ENCODE measurements at places on chromosomes 13 and 19. TPM values are rescaled to one million over a fixed set of nuclear protein-coding genes. Genes with fewer than 3 reads are reported as not detected.

DNA sequence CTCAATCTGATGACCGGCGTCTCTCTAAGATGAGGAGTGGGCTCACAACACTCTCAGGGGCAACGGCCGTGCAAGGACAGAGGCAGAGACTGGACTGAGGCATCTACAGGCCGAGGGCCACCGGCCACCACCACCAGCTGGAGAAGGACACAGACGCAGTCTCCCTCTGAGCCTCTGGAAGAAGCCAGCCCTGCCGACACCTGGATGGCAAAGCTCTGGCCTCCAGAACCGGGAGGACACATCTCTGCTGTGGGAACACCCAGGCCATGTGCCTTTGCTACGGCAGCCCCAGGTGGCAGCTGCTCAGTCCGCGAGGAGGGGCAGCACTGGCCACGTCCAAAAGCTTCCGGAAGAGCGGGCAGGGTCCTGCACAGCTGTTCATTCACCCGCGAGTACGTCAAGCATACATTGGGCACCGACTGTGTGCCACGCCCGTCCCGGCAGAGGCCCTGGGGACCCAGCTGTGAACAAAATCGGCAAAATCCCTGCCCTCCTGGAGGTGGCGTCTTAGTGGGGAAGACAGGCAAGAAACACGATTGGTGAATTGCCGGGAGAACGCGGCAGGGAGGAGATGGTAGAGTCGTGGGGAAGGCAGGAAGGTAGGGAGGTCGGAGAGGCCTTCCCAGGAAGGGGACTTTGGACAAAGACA lies 17.1 kb downstream of the C2CD4C start:
- DNase-seq, result no peak

DNA sequence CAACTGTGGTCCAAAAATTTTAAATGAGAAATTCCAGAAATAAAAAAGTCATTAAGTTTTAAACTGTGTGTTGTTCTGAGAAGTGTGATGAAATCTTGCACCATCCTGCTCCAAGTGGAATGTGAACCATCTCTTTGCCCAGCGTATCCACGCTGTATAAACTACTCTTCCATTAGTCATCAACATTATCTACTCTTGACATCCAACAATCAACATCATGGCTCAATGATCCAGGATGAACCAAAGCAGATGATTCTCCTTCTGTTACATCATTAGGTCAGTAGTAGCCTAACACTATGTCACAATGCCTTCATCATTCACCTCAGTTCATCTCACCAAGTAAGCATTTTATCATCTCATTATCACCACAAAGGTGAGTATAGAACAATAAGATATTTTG lies 55.3 kb downstream of the SUCLA2 start:
- DNase-seq, result no peak

DNA sequence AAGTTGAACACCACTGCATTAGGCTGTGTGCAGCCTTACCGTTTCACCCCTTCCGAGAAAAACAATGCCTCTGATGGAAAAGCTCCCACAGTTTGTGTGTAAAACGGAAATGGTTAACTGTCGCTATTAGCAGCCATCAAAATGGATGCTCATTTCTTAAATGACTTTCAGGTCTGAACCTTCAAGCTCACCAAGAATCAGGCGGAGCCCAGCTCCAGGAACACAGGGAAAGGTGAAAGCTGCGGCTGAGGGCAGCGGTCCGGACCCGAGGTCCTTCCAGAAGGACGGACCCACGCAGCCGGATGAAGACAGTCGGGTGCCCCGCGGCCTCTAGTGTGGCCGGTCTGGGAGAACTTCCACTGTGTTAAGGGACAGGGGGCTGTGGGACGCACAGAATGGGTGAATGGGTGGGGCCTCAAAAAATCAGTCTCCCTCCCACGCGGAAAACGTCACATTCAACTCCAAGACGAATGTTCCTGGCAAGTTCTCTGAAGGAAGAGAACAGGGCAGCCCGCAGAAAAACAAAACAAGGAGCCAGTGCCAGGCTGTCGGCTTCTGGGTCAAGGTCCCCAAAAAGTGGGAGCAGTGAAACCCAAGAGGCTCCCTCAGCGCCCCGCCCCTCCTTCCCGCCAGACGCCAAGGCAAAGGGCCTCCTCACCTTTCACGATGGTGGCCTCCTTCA lies 4.9 kb downstream of the IRS2 start:
- DNase-seq, result peak; percentile 71

GRCh38 chr19:34274284-34274826 lies 20.0 kb downstream of the GARRE1 start:
- peak; percentile 41 for DNase-seq

DNA sequence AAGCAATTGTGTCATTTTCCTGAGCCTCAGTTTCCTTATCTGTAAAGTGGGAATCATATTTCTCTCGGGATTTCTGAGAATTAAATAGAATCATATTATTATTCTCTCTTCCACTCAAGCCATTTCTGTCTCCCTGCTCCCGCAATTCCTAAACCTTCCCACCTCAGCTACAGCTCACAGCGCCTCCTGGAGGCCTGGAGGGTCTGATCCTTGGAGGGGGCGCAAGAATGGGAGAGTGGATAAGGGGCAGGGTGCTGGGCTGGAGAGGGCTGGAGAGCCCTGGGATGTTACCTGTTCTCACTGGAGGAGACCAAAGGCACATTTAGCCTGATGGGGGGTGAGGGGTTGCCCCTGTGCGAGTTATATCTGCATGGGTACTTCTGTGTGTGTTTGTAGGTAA lies 31.1 kb upstream of the CYP2S1 start:
- peak; percentile 25 for DNase-seq

LILRA5 gene
- total RNA-seq, result not detected

DNA sequence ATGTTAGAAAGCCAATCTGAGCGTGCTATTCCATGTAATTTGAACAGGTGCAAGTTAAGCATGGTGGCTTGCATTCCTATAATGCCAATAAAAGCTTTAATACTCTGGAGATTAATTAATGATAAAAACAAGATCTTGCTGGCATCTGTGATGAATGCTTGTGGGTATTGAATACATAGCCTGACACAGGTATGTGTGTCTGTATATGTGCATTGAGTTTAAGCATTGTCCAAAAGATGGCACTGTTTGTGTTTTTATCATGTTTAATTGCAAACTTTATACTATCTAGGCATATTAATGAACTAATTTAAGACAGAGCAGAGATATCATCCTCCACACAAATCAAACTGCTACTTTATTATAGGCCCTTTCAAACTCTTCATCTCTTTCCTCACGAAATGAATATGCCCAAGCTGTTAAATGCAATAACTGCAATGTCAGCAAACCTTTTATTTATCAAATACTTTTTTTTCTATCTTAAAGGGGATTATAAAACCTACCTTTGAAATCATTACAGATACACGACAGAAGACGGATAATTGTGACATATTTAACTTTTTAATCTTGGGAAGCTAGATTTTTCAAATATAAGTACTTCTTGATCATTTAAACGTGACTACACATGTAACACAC lies 86.5 kb downstream of the TNFSF11 start:
- no peak for DNase-seq

CLEC4M gene
- total RNA-seq, result not detected

CDC16 gene
- 61.1 TPM for total RNA-seq

DNA sequence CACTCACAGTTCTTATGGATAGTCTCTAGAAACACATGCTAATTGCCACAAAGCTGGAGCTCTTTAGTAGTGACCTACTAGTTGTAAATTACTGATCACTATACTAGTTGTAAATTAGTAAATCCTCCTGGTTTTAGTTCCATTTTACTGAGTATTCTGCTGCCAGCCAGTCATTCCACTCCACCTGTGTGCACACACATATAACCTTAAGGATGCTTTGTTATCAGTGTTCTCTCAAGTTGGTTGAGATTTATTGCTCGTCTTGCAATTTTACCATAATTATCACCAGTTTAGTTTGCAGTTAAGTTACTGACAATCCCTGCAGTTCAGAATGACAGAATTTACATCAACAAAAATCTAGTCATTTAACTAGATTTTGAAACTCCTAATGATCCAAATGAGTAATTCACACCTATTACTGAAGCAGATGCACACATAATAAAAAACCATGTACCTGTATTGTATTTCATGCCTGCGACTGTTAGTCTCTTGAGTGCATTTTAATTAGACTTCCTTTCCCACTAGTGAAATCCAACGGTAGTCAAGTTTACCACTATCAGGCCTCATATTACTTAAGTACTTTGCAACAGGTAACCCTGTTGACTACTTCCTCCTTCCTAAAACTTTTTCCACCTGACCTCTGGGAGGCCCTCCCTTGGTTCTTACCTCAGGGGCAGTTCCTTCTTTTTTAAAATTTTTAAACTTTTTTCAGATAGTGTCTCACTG lies 7.6 kb downstream of the TPT1 start:
- DNase-seq, result no peak

DNA sequence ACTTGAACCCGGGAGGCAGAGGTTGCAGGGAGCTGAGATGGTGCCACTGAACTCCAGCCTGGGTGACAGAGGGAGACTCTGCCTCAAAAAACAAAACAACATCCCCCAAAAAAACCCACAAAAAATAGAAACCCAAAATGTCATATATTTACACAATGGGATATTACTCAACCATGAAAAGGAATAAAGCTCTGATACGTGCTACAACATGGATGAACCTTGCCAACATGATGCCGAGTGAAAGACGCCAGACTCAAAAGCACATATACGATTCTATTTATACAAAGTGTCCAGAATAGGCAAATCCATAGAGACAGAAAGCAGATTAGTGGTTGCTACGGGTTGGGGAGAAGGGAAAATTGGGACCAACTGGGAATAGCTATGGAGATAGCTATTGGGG lies 2.1 kb upstream of the TPRX1 start:
- no peak for DNase-seq

DNA sequence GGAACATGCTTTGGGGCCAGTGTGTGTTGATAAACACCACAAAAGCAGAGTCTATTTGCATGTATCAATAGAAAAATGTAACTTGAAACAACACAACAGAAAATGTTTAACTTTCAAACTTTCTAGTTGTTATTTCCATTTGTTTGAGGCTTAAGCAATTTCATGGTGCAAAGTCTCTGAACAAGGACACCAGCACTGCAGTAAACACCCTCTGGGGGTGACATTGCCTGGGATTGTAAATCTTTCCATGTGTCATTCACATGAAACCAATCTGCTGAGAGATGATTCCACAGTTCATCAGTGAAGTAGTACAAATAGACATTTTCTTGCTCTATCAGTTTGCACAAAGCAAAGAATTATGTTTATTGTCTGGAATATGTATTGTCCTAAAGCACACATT lies 124.5 kb downstream of the ITGBL1 start:
- no peak for DNase-seq

LYPD3 gene
- total RNA-seq, result 0.31 TPM

- no peak for DNase-seq
Observed at GRCh38 chr19:41945135-41945766, 13.9 kb downstream of the RABAC1 start.

CEBPA gene
- 1.4 TPM for total RNA-seq

DNA sequence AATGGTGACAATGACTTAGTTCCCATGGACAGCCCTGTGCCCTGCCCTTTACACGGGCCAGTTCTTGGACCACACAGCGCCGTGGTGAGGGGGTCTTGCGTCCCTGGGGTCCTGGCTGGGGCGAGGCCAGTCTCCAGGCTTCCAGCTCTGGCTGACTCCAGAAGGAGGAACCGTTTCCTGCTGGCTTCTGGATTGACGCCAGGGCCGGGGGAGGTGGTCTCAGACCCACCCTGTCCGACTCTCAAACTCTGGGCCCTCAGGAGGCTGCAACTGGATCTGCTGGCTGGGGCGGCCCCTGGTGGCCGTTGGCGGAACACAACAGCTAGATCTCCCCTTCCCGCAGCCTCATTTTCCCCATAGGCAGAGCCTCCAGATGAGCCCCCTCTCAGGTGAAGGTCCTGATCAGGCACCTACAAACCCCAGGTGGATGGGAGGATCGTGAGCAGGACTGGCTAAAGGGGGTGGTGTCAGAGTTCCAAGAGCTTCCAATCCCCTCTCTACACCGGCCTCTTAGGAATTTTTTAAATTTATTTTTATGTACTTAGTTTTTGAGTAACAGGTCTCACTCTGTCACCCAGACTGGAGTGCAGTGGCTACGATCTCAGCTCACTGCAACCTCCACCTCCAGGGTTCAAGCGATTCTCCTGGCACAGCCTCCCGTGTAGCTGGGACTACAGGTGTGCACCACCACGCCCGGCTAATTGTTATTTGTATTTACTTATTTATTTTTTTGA lies 8.0 kb downstream of the CCDC194 start:
- peak; percentile 82 for DNase-seq

DNA sequence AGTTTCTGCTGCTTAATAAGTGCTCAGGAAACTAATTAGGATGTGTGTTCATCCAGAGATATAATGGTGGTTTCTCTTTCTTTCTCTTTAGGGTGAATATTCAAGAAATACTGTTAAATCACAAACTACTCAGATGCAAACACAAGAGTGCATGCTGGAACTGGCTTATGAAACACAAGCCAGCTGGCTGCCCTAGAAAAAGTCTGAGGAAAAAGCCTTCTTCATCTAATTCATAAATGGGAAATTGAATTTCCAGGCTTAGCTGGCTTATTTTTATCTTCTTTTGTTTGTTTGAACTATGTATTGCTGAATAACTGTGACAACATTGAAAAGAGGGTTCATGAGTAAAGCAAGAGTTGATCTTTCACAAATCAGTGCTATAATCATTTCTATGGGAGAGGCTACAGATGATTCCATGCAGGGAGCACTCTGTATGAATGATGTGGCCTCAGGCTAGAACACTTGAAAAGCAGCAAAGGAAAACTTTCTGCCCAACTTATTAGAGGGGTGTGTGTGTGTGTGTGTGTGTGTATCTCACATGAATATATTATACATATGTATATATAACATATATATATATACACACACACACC lies 69.8 kb upstream of the SCEL start:
- DNase-seq, result no peak

DNA sequence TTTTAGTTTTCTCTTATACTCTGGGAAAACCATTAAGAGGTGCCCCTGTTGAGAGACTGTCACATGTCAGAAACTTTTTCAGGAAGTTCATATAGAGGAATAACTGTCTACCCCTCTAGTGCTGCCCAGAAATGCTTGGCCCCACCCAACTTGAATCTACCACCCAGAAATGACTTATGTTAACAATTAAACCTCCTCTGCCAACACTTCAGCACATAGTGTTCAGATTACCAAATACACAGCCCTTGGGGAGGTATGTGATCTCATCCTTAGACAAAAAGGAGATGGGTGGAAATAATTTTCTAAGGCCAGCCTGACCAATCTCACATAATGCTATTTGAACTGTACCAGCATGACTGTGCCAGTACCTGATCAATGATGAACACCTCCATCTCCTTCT lies 35.6 kb downstream of the CCDC169 start:
- no peak for DNase-seq

DNA sequence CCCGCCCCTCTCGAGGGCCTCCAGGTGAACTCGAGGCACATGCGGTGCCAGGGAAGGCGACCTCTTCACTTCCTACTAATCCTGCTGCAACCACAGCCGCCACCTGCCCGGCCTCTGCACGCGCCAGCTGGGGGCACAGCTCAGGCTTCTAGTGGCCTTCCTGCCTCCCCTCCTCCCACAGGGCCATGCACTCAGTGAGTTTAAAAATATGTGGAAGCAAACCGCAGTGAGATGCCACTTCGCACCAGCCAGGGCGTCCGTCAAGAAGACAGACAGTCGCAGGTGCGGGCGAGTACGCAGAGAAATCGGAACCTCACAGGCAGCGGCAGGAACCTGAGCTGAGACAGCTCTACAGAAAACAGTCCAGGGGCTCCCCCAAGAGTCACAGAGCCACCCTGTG lies 10.4 kb downstream of the LMNB2 start:
- no peak for DNase-seq

GRCh38 chr19:56919308-56919995 lies 78.9 kb upstream of the PEG3 start:
- no peak for DNase-seq

CPAMD8 gene
- 1.0 TPM for total RNA-seq

KLK12 gene
- not detected for total RNA-seq

GRCh38 chr13:112601371-112601770 lies 13.4 kb upstream of the TUBGCP3 start:
- DNase-seq, result no peak

Data from A673 (cell line).